SK-N-DZ (cell line): ENCODE measurements at places on chromosomes 1 and 21.
A peak's percentile ranks its signal among the peaks of the same experiment; 100 is the strongest.

DNA sequence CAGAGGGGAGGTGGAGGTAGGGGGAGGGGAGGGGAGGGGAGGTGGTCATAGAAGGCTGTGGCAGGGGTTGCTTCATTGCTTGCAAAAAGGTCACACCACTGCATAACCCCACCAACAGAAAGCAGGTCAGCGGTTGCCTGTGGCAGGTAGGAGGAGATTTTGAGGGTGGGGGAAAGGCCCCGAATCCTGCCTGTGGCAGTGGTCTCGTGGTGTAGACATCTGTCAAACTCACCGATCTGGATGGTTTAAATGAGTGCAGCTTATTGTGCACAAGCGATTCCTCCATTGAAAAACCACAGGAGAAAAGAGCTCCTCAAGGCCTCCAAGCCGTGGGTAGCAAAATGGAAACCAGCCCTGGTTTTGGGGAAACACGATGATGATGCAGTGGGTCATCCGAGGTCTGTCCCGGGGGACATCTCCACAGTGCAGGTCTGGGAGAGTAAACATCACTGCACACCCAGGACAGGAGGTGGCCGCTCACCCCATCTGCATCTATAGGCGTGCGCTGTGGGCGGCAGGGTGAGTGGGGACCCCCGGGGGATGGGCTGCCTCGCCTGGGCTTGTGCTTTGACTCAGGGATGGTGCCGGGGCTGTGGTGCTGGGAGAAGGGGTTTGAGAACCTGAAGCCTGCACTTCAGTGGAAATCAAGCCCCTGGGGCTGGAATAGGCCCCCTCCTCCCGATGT is 112.3 kb downstream of the CRYAA start:
- no peak for DNase-seq

DNA sequence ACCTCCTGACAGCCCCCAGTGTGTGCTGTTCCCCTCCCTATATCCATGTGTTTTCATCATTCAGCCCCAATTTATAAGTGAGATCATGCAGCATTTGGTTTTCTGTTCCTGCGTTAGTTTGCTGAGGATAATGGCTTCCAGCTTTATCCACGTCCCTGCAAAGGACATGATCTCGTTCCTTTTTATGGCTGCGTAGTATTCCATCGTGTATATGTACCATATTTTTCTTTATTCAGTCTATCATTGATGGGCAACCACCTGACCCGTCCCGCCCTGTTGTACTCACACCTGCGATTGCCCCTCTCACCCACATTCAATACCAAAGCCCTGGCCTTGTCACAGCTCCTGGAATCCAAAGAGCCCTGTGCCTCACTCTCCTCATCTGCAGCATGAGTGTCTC is 6.2 kb upstream of the ZNF670 start:
- DNase-seq, result no peak

GRCh38 chr1:101198842-101199636 is 37.8 kb upstream of the S1PR1 start:
- no peak for DNase-seq

- DNase-seq, result no peak
These were observed 27.4 kb downstream of the RAD54L start for GRCh38 chr1:46275030-46275337.

DNA sequence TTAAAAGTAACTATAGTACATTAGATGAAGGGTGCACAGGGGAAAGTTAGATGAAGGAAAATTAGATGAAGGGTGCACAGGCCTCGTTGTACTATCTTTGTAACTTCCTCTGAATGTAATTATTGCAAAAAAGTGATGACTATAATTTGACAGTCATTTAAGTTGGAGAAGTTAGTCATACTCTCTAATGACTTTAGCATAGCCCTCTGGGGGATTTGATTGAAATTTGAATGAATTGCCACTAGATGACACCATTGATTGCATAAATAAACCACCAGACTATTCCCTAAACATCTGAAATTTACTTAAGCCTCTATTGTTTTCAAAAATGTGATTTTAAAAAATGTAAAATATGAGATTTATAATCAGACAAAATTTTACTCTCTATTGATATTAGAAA is 102.6 kb downstream of the TPR start:
- DNase-seq, result no peak

DNA sequence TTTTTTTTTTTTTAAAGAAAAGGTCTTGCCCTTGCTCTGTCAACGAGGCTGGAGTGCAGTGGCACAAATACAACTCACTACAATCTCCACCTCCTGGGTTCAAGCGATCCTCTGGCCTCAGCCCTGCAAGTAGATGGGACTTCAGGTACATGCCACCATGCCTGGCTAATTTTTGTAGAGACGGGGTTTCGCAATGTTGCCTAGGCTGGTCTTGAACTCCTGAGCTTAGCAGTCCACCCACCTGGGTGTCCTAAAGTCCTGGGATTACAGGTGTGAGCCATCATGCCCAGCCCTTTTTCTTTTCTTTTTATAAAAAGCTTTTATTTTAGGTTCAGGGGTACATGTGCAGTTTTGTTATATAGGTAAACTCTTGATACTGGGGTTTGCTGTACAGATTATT is 47.2 kb downstream of the TLR5 start:
- DNase-seq, result no peak

GRCh38 chr1:99305626-99306025 is 41.3 kb downstream of the PLPPR4 start:
- DNase-seq, result no peak

DNA sequence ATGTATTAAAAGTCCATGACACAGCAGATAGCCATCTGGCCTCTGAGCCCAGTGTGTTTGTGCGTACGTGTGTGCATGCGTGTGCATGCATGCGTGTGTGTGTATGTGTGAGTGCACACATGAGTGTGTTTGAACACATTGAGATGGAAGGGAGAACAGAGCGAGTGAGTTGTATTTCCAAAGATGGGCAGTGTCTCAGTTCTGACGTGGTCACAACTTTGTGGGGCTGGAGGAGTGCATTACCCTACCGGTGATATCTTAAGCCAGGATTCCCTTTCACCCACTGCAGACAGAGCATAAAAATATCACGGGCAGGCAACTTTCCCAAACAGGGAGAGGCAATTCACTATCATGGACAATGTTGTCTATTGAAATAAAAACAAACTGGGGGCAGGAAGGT is 27.8 kb downstream of the IRF2BP2 start:
- no peak for DNase-seq

GRCh38 chr1:2564006-2564814 is 8.0 kb downstream of the TNFRSF14 start:
- DNase-seq, result no peak

GRCh38 chr1:160220301-160220700 is 15.1 kb downstream of the PEA15 start:
- DNase-seq, result no peak

GRCh38 chr1:180131510-180131909 is 23.2 kb upstream of the QSOX1 start:
- no peak for DNase-seq

DNA sequence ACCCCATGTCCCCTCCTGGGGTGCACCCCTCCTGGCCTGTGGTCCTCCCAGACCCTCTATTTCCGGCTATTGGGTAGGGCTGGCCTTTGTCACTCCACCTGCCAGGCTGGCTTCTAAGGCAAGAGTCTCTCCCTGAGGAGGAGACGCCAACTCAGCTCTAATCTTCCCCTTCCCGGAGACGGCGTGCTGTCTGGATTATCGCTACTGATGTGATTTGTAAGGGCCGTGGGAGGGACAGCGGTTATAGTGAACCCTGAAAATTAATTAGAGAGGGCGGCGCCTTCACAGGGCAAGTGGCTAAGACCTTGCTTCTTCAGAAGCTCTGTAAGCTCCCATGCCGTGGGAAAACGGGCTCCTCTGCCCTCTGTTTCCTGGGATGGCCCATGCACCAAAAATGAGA is 207.0 kb upstream of the VAMP3 start:
- peak; percentile 67 for DNase-seq
